ENCODE measurements at places on chromosomes 5 and 9.

DNA sequence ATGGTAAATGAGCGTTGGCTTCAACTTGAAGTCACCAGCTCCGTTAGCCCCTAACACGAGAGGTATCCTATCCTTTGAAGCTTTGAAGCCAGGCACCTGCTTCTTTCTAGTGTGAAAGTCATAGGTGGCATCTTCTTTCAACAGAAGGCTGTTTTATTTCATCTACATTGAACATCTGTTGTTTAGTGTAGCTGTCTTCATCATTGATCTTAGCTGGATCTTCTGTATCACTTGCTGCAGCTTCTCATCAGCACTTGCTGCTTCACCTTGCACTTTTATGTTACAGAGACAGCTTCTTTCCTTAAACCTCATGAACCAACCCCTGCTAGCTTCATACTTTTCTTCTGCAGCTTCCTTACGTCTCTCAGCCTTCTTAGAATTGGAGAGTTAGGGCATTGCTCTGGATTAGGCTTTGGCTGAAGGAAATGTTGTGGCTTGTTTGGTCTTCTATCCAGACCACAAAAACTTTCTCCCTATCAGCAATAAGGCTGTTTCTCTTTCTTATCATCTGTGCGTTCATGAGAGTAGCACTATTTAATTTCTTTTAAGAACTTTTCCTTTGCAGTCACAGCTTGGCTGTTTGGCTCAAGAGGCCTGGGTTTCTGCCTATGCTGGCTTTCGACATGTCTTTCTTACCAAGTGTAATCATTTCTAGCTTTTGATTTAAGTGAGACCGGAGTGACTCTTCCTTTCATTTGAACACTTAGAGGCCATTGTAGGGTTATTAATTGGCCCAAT, 47.2 kb downstream of the PCSK5 start:
- no peak for DNase-seq

DNA sequence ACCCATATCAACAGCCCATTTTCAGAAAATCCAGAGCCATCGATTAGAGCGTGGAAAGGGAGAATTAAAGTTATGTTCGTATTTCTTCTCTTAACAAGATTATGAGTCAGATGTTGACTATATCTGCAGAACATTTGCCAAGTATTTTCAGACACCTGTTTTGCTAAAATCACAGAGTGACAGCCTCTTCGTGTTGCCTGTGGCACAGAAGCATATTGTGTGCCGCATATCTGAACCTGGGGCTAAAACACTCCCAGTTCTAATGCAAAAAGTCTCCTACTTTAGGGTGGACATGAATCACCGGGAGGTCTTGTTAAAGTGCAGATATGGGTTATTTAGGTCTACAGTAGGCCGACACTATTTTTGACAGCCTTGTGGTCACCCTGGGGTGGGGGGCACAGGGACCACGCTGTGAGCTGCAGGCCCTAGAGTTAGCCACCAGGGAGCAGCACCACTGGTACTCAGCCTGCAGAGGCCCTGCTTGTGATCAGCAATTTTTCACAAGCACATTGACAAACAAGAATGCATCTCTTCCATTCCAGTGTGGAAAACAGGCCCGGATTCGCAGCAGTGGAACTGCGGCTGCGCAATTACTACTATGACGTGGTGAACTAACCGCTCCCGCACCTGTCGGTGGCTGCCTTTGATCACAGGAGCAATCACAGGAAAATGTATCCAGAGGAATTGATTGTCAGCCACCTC, 93.5 kb downstream of the SYK start:
- no peak for DNase-seq

- no peak for DNase-seq
Observed at GRCh38 chr5:180281706-180282105, 10.2 kb downstream of the MAPK9 start.

GRCh38 chr5:119019949-119020348, 31.6 kb upstream of the DTWD2 start:
- no peak for DNase-seq

DNA sequence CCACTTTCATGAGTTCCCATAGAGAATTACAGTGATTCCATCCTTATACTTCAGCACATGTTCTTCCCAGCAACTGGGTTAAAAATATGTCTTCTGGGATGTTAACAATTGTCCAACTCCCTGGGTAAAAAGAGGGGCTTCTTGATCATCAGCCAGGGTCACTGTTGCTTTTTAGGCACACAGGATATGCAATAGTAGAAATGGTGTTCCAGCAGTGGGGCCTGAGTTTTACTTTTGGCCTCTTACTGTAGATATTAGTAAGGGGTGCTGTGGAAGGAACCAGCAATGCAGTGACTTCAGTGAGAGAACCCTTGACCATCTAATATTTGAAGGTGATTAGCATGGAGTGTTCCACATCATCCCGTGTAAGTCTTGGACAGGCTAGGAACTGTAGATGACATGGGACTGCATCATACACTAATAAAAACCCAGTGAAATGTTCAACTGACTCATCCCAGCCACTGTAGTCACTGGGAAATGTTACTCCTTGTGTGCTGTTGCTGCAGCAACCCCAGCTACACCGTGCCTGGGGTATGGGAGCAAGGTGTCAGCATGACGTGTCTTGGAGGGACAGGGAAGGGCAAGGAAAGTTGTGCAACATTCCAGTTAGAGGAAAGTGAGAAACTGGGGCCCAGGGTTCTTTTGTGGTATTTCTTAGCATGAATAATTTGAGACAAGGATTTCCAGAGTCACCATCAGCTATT, 610.9 kb downstream of the RAB3C start:
- no peak for DNase-seq

DNA sequence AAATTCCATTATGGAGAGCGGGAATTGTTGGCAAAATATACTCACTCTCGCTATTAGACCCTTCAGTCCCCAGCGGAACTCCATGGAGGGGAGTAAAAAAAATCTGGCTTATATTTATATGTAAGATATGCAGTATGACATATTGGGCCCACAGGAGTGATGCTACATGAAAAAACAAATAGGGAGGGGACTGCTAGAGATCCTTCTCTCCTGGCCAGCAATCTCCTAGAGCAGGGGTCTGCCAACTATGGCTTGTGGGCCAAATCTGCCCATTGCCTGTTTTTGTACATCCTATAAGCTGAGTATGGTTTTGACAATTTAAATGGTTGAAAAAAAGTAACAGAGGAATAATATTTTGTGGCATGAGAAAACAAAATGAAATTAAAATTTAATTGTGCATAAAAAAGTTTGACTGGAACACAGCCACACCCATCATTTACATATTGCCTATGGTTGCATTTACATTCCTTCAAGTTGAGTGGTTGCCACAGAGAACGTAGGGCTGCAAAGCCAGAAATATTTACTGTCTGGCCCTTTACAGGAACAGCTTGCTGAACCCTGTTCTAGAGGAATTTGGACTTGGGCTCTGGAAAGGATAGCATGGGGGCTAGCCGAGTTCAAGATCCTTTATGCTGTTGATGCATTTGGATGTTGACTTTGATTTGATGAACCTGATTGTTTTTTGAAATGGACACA, 197.3 kb upstream of the CLINT1 start:
- DNase-seq: no peak

GRCh38 chr5:394671-395155, 48.3 kb upstream of the EXOC3 start:
- no peak for DNase-seq

GRCh38 chr9:17635115-17635890, 56.4 kb downstream of the SH3GL2 start:
- DNase-seq: no peak

DNA sequence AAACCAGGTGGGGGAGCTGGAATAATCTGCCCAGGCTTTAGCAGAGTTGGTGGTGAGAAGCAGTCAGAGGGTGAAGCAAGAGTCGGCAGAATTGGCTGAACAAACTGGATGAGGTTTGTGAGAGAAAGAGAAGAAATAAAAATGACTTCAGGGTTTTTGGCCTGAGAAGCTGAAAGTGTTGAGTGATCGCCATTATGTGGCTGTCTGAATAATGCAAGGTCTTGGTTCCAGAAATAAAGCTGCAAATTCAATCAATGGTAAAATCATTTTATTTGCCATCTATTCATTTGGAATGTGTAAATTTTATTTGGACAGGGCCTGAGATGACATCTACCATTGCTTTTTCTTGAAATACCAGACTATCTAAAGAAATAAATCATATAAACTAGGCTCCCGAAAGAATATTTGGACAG, 50.4 kb upstream of the DAB2 start:
- DNase-seq: no peak

- DNase-seq: no peak
Observed at GRCh38 chr9:112384219-112384618, 4.3 kb downstream of the HSDL2 start.

DNA sequence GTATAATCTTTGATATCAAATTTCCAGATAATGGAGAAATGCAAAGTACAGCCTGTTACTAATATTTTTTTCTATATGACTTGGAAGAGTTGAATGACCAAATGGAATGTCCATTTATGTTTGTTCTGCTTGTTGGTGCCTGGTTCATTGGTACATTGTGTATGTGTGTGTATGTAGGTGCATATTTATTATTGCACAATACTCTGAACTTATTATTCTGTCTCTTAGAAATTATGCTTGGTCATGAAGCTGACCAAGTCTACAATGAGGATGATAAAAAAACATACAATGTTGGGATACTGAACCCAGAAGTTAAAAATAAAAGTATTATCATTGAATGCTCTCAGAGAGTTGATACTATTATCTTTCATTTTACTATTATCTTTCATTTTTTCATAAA, 706.3 kb downstream of the KCTD16 start:
- no peak for DNase-seq

- DNase-seq: no peak
Observed at GRCh38 chr5:22431840-22432239, 421.3 kb downstream of the CDH12 start.

- DNase-seq: no peak
Observed at GRCh38 chr9:4065054-4065453, 234.8 kb downstream of the GLIS3 start.

- DNase-seq: no peak
Observed at GRCh38 chr9:89743216-89743572, 138.4 kb downstream of the GADD45G start.

DNA sequence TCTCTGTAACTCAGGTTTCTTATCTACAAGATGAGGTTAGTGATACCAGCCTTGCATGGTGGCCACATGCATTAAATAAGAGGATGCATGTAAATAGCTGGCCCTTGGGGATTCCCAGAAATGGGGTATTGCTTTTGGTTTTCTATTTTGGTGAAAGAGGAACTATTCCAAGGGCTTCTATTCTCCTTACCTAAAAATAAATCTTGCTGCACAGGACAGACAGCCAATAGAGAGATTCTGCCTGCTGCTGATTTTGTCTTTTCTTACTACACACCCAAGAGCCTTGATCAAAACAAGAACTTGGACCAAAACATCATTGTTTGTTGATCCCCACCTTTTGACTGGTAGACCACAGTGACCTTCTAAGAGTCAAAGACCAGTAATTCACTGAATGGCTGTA, 161.8 kb downstream of the PJA2 start:
- DNase-seq: no peak

DNA sequence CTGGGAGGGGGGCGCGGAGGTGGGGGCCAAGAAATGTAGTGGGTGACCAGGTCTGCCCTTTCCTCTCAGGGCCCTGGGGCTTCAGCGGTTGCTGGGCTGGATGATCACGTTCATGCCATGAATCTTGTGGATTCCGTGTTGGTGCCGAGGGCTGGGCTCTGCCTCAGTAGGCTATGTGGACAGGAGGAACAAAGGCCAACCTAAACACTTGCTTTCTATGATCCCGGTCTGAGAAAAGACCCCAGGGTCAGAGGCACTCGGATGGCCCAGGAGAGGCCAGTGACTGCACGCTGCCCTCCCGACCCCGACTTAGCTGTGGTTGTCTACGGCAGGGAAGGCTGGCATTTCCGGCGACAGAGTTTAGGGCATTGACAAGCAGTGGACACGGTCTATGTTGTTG, 26.6 kb downstream of the PHF2 start:
- DNase-seq: no peak

GRCh38 chr5:160044391-160044804, 35.5 kb downstream of the TTC1 start:
- no peak for DNase-seq

DNA sequence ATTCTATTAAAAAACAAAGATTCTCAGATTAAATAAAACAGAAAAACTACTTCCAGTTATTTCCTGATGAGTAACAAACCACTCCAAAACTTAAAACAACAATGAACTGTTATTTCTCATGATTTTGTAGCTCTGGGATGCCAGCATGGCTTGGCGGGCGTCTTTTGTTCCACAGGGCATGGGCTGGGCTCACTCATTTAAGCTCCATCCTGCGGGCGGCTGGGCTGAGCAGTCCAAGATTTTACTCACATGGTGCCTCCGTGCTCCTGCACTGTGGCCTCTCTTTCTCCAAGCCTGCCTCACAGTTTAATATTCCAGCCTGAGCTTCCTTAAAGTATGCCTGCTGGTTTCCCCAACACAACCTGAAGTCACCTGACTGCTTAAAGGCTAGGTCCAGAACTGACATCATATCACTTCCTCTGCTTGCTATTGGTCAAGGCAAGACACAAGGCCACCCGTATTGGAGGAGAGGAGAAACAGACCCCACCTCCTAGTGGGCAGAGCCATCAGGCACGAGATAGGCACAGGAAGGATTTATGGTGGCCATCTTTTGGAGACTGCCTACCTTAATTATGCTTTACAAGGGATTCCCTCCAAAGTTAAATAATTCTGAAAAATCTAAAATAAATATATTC, 41.6 kb upstream of the ZBTB43 start:
- DNase-seq: no peak

- DNase-seq: no peak
Observed at GRCh38 chr5:2749514-2750025, 1.9 kb downstream of the IRX2 start.

DNA sequence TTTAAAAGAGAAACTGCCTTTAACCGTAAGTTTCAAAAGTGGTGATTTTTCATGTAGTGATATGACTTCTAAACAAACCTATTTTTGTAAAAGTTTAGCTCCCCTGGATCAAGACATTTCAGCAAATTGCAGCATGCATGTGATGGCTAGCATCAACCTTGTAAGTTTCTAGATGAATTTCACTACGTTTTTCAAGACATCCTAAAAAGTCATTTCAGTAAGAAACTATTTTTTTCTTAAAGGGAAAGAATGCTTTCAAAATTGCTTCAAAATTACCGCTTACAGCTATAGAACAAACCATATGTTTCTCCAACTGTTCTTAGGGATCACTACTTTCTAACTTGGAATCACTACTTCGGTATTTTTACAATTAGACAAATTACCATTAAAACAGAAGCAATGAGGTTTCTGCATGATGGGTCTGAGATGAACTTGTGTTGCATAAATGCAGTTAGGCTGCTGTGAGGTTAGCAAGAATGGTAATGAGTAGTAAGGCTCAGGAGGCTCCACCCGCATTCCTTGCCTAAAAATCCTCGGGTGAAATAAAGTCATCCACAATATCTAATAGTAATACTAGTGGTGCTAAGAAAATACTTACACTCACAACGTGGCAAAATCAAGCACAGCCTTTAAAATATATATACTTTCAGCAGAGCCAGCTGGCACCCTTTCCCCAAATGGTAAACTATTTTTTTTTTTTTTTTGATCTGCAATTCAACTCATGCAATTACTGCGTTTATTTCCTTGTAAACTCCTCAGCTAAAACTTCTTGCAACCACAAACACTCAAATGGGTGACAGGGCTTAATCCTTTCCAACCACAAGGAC, 53.8 kb downstream of the CDC14B start:
- no peak for DNase-seq
